ENCODE measurements at places on chromosomes 1 and 21.

GRCh38 chr1:42210421-42211133, 46.0 kb upstream of the GUCA2A start:
- DNase-seq: peak; percentile 70

GRCh38 chr1:95382000-95382786, 148.2 kb downstream of the RWDD3 start:
- no peak for DNase-seq

- DNase-seq: no peak
These were observed 42.0 kb downstream of the PROX1 start for GRCh38 chr1:214029796-214030195.

DNA sequence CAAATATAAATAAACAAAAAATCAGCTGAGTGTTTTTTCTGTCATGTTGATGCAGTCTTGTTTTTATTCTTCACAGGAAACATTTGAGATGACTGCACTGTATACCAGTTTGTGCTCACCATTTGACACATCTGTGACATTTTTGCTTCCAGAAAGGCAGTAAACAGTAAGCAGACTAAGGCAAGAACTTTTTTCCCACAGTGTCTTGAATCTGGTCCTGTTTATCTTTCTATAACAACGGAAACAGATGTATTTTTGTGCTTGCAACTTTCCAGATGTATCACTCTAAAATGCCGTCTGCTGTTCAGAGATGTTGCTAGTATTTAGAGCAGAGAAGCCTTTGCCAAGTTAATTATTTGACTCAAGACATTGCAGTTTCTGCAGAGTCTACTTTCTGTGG, 105.5 kb downstream of the ZC3H11B start:
- peak; percentile 69 for DNase-seq

DNA sequence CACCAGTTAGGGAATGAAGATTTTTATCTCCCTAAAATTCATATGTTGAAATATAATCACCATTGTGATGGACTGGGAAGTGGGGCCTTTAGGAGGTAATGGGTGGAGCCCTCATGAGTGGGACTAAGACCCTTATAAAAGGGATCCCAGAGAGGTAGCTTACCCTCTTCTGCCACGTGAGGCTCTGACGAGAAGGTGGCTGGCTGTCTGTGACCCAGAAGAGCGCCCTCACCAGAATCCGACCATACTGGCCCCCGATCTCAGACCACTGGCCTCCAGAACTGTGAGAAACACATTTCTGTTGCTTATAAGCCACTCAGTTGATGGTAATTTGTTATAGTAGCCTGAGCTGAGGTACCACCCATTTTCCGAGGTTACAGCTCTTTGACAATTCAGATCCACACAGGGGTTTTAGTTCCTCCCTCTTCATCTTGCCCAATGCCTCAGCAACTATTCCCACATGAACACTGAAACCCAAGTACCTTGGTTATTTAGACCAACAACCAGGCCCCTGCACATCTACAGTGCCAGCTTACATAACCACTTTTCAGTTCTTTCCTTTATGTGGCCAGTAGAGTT, 27.6 kb upstream of the HUNK start:
- no peak for DNase-seq

DNA sequence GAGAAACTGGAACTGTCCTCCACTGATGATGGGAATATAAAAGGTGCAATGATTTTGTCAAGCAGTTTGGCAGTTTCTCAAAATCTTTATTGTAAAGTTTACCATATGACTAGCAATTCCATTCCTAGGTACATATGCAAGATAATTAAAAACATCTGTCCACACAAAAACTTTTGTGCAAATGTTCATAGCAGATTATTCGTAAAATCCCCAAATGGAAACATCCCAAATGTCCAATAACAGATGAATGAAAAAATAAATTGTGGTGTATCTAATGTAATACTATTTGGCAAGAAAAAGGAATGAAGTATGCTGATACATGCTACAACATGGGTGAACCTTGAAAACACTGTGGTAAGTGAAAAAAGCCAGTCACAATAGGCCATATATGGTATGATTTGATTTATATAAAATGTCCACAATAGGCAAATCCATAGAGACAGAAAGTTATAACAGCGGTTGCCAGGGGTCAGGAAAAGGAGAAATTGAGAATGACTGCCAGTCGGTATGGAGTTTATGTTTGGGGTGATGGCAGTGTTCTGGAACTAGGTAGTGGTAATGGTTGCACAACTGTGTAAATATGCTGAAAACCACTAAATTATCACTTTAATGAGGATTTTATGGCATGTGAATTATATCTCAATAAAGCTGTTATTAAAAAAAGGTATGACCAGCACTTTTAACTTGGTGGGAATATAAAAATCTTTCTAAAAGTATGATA, 81.7 kb upstream of the BEND5 start:
- DNase-seq: peak; percentile 61

DNA sequence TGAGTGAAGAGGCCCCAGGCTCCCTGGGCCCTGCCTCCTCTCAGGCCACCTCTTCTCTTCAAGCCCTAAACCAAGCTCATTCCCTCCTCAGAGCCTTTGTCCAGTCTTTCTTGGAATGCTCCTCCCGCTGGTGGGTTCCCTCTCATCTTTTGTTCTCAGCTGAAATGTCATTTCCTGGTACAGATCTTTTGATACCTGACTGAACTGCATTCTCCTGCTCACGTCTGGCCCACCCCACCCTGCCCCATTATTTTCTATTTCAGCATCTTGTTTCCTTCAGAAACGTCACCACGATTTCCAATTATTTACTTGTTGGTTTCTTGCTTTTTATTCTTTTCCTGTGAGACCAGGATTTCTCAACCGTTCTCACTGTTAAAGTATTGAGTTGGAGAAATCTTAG, 16.4 kb downstream of the LAMB3 start:
- no peak for DNase-seq

DNA sequence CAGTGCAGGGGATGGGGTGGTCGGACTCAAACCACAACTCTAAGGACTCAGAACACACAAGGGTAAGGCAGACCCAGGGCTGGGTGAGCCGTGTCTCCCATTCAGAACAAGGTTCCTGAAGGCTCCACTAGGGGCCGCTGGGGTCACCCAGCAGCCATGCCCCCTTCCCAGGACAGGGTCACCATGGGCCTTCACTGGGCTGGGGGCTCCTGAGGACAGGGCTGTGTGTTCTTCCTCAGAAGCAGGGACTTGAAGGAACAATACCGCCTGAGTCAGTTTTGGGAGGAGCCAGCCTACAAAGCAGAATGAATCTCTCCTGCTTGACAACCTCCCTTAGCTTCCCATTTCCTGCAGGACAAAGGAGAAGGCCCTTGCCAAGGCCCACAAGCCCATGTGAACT, 15.4 kb downstream of the RIMS3 start:
- DNase-seq: no peak

DNA sequence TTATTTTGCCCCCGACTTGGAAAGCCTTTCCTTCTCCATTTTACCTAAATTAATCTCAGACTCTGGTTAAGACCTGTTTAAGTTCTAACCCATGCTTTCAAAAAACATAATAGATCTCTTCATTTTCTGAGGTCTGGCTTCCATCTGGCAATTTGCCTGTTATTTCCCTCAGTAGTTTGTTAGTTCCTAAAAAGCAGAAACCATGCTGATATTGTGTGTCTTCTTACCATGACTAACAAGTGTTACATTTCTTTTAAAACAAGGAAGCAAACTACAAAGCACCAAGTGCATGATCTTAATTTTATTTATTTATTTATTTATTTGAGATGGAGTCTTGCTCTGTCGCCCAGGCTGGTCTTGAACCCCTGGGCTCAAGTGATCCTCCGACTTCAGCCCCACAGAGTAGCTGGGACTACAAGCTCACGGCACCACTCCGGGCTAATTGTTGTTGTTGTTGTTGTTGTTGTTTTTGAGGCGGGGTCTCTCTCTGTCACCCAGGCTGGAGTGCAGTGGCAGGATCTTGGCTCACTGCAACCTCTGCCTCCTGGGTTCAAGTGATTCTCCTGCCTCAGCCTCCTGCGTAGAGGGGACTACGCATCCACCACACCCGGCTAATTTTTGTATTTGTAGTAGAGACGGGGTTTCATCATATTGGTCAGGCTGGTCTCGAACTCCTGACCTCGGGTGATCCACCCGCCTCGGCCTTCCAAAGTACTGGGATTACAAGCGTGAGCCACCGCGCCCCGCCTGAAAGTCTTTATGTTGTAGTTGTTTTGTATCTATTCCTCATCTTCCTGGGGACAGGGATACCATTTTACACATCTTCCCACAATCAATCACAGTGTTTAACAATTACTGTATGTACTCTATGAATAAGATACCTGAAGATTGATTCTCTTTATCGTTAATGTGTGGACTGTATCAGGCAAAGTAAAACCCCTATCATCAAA, 1.3 kb upstream of the PATJ start:
- DNase-seq: no peak

- DNase-seq: no peak
These were observed 82.2 kb downstream of the PAPPA2 start for GRCh38 chr1:176545034-176545639.

GRCh38 chr1:30485072-30485471, 238.3 kb downstream of the MATN1 start:
- no peak for DNase-seq

GRCh38 chr1:233233508-233234040, 62.0 kb downstream of the PCNX2 start:
- no peak for DNase-seq

DNA sequence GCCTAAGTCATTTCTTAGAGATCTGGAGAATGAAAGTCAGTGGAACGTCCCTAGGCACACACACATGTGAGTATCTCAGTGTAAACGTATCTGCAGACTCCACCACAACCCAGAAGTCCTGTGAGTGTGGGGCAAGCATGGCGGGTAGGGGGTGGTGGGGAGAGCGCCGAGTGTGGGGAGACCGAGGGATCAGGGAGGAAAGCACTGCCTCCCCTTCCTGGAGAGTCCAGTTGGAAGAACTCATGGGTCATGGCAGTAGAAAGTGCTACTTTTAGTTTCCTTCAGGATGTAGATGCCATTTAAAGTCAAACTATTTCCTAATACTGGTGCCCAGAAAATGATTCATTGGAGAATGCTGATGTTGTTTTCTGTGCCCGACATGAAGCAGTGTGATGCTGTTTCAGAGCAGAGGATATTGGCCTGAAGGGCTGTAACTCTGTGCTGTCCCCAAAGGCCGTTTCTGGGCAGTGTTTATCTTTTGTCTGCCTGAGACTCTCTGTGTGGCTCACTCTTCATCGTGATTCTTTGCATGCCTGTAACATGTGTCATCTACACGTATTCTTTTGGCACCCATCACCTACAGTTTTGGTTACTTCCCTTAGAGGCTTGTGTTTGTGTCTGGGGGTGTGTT, 45.7 kb upstream of the TSPAN2 start:
- peak; percentile 79 for DNase-seq

- DNase-seq: no peak
These were observed 18.8 kb downstream of the LRRC52 start for GRCh38 chr1:165562571-165562970.

- peak; percentile 76 for DNase-seq
These were observed 137.8 kb downstream of the PTPRC start for GRCh38 chr1:198776602-198777029.

DNA sequence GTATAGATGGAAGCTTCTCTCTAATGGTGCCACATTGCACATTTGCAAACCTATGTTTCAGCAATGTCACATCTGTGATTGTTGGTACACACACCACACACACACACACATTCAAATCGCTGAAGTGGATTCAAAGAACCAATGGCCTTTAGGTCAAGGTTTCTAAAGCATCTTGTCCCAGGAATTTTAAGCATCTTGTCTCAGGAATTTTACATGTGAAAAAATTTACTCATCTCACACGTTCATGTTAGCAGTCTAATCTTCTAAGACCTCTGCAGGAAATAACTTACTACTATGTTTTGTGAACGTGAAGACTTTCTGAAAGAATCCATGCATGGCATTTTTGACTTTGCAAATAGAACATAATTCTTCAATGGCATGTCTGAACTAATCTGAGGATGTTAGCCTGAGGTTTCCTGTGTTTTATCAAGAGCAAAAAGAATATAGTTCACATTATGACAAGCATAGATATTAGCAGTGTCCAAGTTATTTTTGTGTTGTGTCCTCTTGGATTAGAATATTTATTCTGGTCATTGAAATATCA, 125.1 kb downstream of the CYYR1 start:
- DNase-seq: no peak

DNA sequence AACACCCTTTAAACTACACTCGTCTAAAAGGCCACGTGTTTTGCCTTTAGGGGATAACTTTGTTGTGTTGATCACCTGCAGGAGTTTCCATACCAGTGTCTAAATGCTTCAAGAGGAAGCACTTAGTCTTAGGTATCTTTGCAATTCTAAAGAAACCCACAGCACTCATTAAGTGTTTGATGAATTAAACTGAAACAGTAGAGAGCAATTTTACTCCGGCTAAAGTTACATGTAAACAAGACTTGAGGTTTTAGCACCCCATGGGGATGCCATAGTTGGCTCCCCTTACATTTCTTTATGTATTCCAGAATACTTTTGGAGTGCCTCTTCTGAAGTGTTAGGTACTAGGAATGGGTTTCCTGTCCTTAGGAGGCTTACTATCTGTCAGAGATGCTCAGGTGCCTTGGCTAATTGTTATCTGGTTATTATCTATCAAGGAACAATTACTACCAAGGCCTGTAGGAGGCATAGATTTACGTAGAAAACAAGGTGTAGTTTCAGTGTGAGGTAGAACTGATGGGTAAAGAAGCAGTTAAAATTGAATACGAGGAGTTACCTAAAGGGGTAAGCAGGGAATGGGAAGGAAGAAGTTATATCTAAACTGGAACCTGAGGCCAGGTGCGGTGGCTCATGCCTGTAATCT, 176.8 kb upstream of the SAMSN1 start:
- DNase-seq: no peak

DNA sequence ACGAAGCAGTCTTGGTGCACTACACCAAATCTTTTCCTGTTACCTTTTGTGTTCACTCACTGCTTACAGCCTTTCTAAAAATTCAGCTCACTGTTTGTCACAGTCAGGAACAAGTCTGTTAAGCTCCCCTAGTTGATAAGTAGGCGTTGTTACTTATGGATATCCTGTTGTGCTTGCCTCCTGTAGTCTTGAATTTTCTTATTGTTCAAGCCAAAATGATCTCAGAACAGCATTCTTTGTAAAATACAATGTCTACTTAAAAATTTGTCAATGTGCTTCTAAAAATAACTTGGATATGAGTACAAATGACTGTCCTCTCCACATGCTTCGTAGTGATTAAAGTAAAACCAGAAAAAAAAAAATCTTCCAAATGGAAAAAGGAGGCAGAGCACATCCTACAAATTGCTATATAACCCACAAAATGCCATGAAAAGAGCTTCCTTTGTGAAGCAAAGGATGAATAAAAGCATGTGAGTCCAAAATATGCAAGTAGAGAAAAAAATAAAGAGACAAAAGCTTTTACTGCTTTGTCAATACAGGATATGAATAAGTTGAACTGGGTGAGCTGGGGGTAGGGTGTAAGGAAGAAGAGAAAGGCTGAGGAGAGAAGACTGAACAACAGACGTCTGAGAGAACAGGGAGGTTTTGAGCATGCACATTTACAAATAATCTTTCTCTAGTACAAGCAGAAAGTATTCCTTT, 228.9 kb upstream of the ADGRL4 start:
- DNase-seq: peak; percentile 10

Measured in fibroblast of gingiva (primary cell).